Activated CD4-positive, alpha-beta T cell treated with anti-CD3 and anti-CD28 coated beads for 48 hours (primary cell): ENCODE measurements at places on chromosomes 2 and 18.
A peak's percentile ranks its signal among the peaks of the same experiment; 100 is the strongest.

DNA sequence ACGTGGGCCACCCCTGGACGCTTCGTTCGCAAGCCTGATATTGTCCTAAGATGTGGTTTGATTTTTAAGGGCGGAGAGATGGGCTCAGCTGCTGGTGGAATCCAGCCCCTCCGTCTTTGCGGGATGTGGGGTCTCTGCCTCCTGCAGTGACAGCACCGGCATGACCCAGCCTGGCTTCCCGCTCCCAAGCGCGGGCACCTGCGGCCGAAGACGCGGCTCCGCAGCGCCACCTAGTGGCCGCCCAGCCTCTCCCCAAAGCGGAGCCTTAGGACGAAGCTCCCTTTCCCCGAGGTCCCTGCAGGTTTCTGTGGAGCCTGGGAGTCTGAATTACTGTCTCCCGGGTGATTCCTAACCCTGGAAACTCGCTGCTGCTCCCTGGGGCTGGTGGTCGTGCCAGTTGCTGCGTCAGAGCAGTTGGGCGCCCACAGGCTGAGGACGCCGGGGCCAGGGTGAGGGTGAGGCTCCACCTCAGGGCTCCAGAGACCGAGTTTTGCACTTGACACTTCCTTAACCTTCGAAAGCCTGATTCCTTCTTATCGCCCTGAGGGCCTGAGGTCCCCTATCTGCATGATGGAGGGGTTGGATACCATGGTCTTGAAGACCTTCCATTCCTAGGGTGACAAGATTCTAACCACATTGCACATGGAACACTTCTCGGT, 137.5 kb downstream of the TPO start:
- DNase-seq: peak; percentile 79

DNA sequence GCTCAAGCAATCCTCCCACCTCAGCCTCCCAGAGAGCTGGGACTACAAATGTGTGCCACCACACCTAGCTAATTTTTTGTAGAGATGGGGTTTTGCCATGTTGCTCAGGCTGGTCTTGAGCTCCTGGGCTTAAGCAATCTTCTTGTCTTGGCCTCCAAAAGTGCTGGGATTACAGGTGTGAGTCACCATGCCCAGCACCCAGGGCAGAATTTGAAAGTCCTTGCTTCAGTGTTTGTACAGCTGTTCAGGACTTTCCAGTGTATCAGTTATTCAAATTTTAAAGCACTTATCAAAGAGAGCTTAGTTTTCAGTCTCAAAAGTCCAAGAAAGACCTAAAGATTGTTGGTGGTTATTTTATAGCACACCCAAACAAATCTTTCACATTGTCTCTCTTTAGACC, 43.6 kb upstream of the VPS54 start:
- no peak for DNase-seq

- DNase-seq: no peak
Measured at GRCh38 chr2:200469708-200470211, 40.1 kb downstream of the KCTD18 start.

DNA sequence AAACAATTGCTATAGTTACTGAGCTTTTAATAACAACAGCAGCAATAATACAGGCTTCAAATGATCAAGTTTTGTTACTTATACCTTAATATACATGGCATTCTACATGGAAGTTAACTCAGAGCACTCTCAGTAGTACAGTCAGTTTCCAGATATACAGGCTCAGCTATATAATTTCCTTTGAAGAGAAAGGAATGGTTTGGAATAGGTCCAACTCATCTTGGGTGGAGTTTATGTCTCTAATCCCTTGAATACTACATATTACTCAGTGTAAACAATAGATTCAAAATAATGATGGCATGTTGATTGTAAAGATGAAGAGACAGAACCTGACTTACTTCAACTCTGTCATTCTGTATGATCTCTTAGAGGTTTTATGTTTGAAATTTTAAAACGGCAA, 174.9 kb downstream of the EPHA4 start:
- DNase-seq: no peak

- DNase-seq: no peak
Measured at GRCh38 chr2:159045545-159046454, 77.4 kb downstream of the TANC1 start.

- no peak for DNase-seq
Measured at GRCh38 chr2:241376808-241377207, 20.7 kb downstream of the FARP2 start.

DNA sequence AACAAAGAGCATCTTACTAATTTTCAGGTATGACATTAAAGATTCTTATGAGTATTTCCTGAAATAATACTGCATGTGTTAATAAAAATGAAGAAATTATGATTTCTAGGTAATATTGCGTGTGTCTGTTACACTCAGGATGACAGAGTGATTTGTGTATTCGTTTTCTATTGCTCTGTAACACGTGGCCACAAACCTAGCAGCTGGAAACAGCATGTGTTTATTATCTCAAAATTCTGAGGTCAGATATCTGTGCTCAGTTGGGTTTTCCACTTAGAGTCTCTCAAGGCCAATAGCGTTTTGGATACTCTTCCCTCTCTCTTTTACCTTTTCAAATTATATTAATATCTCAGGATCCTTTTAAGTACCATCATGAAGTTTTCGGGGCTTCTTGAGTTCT, 667.9 kb upstream of the CDH7 start:
- no peak for DNase-seq

DNA sequence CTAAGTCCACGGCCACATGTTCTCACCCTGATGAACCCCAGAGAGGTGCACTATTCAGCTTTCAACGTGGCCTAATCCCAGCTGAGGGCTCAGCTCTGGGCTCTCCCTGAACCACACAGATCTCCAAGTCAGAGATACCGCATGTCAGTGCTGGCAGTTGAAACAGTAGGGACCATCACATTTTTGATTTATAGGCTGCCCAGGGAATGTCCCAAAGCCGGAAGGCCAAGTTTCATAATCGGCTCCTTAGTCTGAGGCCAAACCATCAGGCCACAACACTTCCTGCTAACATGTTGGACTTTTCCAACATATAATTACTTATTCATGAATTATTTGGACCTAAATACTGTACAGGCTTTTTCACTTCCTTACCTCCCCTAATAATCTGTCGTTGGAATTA, 91.9 kb upstream of the KLHL29 start:
- DNase-seq: no peak

GRCh38 chr2:192558637-192559036, 363.9 kb upstream of the TMEFF2 start:
- no peak for DNase-seq

- DNase-seq: no peak
Measured at GRCh38 chr2:70904371-70905216, 31.1 kb upstream of the ATP6V1B1 start.

DNA sequence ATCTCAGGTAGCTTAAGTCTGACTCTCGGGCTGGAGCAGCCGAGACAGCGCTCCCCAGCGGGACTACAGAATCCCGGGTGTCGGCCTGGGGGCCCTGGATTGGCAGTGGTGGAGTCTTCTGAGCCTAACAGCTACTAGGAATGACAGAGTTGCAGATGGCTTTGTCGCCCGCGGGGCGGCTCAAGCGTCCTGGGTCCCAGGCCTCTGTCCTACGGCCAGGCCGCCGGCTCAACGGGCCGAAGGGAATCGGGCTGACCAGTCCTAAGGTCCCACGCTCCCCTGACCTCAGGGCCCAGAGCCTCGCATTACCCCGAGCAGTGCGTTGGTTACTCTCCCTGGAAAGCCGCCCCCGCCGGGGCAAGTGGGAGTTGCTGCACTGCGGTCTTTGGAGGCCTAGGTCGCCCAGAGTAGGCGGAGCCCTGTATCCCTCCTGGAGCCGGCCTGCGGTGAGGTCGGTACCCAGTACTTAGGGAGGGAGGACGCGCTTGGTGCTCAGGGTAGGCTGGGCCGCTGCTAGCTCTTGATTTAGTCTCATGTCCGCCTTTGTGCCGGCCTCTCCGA, 8.8 kb downstream of the SIX2 start:
- DNase-seq: no peak

- no peak for DNase-seq
Measured at GRCh38 chr2:217489145-217489960, 513.4 kb downstream of the TNS1 start.

DNA sequence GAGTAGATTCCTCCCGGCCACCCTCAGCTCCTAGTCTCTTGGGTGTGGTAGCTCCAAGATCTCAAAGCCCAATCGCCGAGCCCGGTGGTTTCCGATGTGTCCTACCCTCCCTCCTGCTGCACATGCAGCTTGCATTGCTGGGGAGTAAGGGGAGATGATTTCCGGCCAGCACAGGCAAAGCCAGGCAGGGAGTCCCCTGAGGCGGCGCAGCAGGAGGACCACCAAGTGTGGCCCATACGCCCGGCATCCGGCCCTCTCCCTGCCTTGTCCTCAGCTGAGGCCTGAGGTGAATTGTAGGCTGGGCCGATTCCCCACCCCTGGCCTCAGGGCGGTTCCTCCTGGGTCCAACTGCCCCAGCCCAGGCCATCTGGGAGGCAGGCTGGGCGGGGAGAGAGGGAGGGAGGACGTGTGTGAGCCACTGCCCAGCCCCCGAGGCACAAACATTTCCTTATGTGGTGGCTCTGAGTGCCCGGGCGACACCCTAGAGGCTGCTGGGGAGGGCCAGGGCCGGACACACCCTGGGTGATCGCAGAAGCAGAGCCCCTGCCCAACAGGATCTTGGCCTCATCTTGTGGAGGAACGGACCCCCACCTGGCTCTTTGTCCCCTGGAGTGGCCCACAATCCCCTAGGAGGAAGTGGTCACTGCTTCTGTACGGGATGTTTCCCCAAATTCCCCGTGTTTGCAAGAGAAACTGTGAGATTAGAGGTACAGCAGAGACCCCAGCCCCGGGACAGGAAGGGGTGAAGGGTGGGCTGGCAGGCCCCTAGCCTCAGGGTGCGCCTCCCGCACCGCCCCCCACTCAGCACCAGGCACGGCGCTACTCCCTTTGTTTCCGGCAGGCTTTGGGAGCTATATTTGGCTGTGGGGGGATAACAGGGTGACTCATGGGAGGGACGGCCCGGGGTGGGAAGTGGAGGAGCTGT, 41.9 kb upstream of the PTMA start:
- no peak for DNase-seq

GRCh38 chr18:27699137-27699536, 477.8 kb downstream of the CDH2 start:
- no peak for DNase-seq

DNA sequence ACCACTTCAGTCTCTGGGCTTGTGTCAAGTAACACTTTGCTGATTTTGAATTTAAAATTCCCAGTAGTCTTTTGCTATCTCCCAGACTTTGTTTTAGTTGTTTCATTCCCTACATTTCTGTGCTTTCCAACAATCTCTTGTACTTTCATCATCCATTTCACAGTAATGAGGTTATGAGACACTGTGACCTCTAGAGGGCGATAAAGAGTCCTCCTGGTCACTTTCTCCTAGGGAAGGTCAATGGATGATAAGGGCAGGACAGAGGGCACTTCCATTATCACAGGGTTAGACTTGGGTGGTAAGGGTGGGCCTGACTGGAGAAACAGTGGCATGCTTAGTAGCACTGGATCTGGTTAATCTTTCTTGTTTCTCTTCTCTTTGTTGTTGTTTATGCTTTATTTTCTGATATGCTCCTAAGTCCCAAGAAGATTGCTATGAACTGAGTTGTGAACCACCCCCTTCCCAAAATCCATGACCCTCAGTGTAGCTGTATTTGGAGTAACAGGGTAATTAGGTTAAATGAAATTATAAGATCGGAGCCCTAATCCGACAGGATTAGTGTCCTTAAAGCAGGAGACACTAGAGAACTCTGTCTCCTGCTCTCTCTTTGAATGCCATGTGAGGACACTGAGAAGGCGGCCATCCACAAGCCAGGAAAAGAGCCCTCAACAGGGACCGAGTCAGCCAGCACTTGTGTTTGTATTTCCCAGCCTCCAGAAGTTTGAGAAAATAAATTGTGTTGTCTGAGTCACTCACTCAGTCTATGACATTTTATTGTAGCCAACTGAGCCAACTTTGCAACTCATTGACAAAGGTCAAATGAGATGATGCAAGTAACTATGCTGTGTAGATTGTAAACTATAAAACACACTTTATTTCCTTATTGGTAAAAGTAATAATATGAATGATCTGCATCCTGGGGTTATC, 779.2 kb downstream of the CNTNAP5 start:
- DNase-seq: no peak

- no peak for DNase-seq
Measured at GRCh38 chr2:65453916-65454315, 21.5 kb upstream of the SPRED2 start.

DNA sequence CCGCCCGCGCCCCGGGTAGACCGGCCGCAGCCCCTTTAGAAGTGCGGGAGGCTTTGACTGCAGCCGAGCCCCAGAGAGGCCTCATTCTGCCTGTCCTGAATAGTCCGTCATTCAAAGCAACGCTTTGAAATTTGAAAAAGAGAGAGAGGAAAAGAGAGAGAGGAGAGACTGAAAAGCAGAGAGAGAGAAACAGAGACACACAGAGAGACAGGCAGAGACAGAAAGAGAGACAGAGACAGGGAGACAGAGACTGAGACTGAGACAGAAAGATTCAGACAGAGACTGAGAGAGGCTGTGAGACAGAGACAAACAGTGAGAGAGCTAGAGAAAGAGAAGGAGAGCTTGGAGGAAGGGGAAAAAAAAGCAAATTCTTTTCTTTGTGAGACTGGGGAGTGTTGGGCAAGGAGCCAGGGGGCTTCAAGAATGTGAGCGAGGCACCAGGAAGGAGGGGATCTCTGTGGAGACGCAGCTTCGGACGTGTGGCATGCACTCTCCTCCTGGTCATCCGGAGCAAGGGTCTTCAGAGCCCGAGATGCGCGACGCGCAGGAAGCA, 73.1 kb downstream of the MYCN start:
- no peak for DNase-seq

GRCh38 chr2:63035660-63036059, 15.0 kb upstream of the OTX1 start:
- DNase-seq: no peak

DNA sequence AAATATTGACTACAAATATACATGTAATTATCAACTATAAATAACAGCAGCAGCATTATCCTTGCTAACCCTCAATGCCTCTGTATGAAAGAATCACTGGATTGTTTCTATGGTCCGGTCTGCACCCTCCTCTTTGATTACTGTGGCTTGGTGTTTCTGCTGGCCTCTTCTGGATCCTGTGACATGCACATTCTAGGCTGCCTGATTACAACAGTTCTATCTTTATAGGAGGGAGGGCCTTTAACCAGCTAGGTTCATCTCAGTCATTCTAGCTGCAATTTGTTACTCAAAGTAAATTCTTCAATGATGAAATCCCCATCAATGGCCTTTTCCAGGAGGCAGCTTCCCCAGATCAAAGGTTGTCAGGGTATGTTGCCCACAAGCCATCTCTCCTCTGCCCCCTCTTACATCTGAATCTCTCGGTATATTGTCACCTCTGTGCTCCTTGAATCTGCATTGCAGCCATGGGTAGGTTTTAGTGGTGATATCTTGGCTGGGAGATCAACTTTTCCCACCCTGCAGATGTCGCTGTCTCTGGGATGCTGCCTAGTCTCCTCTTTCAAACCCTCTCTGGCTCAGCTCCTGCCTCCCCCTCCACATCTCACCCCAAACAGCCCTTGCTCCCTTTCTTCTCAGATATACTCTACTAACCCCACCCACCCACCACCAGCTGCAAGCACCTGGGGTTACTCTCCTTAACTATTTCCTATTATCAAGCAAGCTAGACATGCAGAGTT, 106.2 kb upstream of the BZW1 start:
- no peak for DNase-seq

DNA sequence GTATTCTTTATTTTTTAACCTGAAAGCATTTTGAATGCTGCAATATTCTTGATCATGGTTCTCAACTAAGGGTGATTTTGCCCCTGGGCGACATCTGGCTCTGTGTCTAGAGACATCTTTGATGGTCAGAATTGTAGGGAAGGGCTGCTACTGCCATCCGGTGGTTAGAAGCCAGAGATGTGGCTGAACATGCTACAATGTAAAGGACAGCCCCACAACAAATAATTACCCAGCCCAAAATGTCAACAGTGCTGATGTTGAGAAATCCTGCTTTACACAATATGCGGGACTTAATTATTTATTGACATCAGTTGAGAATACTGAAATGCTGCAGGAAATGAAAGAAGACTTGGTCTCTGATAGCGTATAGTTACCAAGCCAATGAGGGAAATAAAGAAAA, 37.5 kb upstream of the SERPINB2 start:
- peak; percentile 18 for DNase-seq
